ENCODE measurements at places on chromosomes 5 and 9. TPM values are rescaled to one million over a fixed set of nuclear protein-coding genes. Genes with fewer than 3 reads are reported as not detected.

C9orf43 gene
- 0.12 TPM for total RNA-seq

SUSD3 gene
- 0.23 TPM for total RNA-seq

SLC6A19 gene
- total RNA-seq = not detected

LCN15 gene
- not detected for total RNA-seq

CCL21 gene
- total RNA-seq = not detected

GRIN3A gene
- not detected for total RNA-seq

FGF1 gene
- 3.8 TPM for total RNA-seq

ASPN gene
- 13.0 TPM for total RNA-seq

PCDH12 gene
- total RNA-seq = under 0.01 TPM

JAKMIP2 gene
- not detected for total RNA-seq

EGFLAM gene
- total RNA-seq = 2.1 TPM

C6 gene
- total RNA-seq = 0.59 TPM

FASTKD3 gene
- total RNA-seq = 9.5 TPM

ZNF883 gene
- 2.6 TPM for total RNA-seq

HTR1A gene
- not detected for total RNA-seq

IFNE gene
- total RNA-seq = 4.4 TPM

ST6GALNAC6 gene
- 32.0 TPM for total RNA-seq

SPINK14 gene
- total RNA-seq = not detected

ITK gene
- not detected for total RNA-seq

YTHDC2 gene
- 13.7 TPM for total RNA-seq

TMOD1 gene
- total RNA-seq = 0.30 TPM

DIPK1B gene
- 1.1 TPM for total RNA-seq

TTC39B gene
- 6.1 TPM for total RNA-seq
